ENCODE measurements at places on chromosomes 5 and 9.

DNA sequence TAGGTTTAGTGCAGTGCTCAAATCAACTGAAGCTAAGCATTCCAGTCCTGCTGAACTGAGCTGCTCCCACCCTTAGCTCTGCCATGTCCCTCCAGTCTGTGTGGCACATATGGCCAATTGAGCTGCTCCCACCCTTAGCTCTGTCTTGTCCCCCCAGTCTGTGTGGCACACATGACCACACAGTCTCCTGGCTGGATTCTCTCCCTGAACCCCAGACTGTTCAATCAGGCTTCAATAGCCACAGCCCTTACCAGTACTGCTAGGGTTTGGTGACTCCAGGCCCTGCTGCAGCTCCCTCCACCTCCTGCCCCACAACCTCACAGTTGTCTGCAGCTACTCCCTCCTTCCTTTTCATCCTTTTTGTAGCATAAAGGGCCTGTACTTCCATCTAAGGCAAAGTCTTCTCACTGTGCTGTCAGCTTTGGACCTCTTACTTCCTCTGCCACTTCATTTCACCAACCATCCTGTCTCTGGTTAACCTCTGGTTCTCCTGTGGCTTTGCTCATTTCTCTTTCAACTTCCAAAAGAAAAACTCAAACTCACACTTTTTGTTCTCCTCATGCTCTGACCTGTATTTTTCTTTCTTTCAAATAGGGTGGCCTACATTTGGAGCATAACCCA, 50.8 kb downstream of the ADAMTS12 start:
- H3K4me1 ChIP-seq: no peaks in the 10 kb centered on the region
- no peaks in the 10 kb centered on the region for H3K27me3 ChIP-seq
- H3K4me3 ChIP-seq: no peak overlapping the region
- no peak for DNase-seq
- no peak overlapping the region for H3K27ac ChIP-seq

GRCh38 chr5:65128226-65128625, 353.5 kb downstream of the ADAMTS6 start:
- H3K36me3 ChIP-seq: no peaks in the 10 kb centered on the region
- no peak overlapping the region for H3K4me3 ChIP-seq
- no peak overlapping the region for H3K27ac ChIP-seq
- no peaks in the 10 kb centered on the region for H3K4me1 ChIP-seq
- no peaks in the 10 kb centered on the region for H3K27me3 ChIP-seq
- DNase-seq: no peak

DNA sequence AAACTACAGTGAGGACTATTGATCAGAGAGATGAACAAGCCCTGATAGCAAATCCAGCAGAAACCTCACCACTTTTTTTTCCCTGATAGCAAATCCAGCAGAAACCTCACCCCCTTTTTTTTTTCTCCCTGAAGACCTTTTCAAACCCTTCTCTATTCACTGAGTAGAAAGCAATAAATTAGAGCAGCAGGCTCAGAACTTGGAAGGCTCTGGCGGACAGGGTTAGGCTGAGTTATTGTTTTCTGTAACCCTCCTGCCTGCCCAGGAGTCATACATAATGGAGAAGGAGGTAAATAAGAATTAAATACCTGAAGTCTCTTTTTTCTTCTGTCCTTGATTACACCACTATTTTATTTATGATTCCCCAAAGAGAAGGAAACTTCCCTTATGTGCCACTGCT, 136.3 kb upstream of the SNX2 start:
- H3K27ac ChIP-seq: no peak overlapping the region
- no peaks in the 10 kb centered on the region for H3K27me3 ChIP-seq
- DNase-seq: no peak
- no peaks in the 10 kb centered on the region for H3K4me1 ChIP-seq

DNA sequence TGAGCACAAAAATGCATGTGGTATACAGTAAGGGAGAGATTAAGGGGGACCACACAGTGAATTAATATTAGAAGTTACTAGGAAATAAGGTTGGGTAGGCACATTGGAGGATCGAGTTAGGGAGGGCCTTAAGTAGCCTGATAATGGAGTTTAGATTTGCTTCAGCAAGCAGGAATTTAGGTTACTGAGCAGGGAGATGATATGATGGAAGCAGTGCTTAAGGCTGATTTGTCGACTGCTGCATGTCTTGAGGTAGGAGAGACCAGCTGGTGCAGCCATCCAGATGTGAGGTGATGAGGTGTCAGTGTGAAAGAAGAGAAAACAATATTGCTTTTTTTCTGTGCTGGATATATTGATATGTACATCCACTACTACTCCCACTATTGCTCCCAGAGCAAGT, 55.2 kb upstream of the ACTBL2 start:
- H3K27ac ChIP-seq: no peak overlapping the region
- no peak for DNase-seq
- no peaks in the 10 kb centered on the region for H3K4me1 ChIP-seq
- no peaks in the 10 kb centered on the region for H3K36me3 ChIP-seq
- no peaks in the 10 kb centered on the region for H3K27me3 ChIP-seq
- H3K4me3 ChIP-seq: no peak overlapping the region

GRCh38 chr5:113106821-113107220, 130.2 kb downstream of the DCP2 start:
- no peaks in the 10 kb centered on the region for H3K4me1 ChIP-seq
- H3K36me3 ChIP-seq: no peaks in the 10 kb centered on the region
- peaks cover 5% of the 10 kb centered on the region for H3K27me3 ChIP-seq
- no peak overlapping the region for H3K4me3 ChIP-seq
- DNase-seq: no peak

DNA sequence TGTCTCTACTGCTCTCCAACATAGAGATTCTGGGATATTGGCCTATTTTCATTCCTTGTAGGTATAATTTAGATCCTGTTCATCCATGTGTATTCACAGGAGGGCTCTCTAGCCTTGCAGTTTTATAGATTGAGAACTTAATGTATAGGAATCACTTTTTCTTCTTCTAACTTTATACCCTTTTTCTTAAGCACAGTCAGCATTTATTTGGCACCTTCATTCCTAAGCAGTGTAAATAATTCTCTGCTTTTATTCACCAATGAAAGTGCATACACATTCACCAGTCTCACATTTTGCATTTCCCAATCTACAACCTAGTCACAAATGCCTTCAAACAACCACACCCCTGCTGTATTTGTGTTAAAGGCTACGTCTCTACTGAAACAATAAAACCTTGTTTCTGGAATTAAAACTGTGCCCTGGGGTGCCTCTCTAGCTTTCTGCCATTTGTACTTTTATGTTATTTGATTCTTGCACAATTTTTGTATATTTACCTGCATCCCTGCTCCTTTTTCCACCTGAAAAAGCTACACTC, 49.3 kb downstream of the NREP start:
- no peak overlapping the region for H3K27ac ChIP-seq
- no peak for DNase-seq
- H3K4me3 ChIP-seq: no peak overlapping the region

DNA sequence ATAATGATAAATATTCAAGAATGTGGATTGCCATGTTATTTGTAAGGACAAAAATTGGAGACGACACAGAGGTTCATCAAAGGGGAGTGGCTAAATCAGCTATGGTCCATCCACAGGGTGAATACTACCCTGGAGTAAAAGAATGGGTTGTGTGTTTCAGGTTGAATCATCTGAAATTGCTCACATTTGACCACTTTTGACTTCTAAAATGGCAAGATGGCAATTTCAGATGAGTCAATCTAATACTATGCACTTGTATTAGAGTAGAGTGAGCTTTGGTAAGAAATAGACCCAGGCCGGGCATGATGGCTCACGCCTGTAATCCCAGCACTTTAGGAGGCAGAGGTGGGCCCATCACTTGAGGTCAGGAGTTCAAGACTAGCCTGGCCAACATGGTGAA, 131.8 kb downstream of the GAPVD1 start:
- H3K36me3 ChIP-seq: no peaks in the 10 kb centered on the region
- no peak overlapping the region for H3K27ac ChIP-seq
- H3K4me1 ChIP-seq: no peaks in the 10 kb centered on the region
- no peaks in the 10 kb centered on the region for H3K27me3 ChIP-seq
- no peak overlapping the region for H3K4me3 ChIP-seq

GRCh38 chr5:54904425-54904824, 81.0 kb downstream of the ESM1 start:
- H3K27ac ChIP-seq: no peak overlapping the region
- no peak overlapping the region for H3K4me3 ChIP-seq
- H3K4me1 ChIP-seq: peaks cover 11% of the 10 kb centered on the region

- peaks cover 13% of the 10 kb centered on the region for H3K27me3 ChIP-seq
- H3K4me3 ChIP-seq: no peak overlapping the region
- H3K4me1 ChIP-seq: no peaks in the 10 kb centered on the region
- H3K27ac ChIP-seq: no peak overlapping the region
Observed at GRCh38 chr9:71620746-71621145, 147.6 kb downstream of the CEMIP2 start.

DNA sequence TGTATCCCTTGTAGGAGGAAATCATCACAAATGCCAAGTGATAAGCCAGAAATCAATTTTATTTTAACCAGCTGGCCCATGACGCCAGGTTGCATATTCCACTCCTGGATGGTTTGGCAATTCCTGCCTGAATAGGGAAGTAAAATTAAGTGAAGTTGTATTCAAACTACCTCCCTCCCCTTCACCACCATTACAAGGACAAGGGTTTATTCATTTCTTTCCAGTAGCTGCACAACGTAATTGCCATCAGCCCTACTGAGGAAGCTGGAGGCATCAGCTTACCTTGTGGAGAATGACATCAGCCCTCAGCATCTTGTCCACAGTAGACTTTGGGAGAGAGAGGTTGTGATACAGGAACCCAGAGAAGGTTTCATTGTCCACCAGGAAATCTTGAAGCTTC, 66.6 kb downstream of the ABCA1 start:
- H3K4me1 ChIP-seq: peaks cover 46% of the 10 kb centered on the region
- no peaks in the 10 kb centered on the region for H3K27me3 ChIP-seq
- DNase-seq: no peak

- no peak overlapping the region for H3K4me3 ChIP-seq
- peaks cover 9% of the 10 kb centered on the region for H3K36me3 ChIP-seq
- H3K4me1 ChIP-seq: peaks cover 8% of the 10 kb centered on the region
- no peak overlapping the region for H3K27ac ChIP-seq
Observed at GRCh38 chr5:89187268-89187667, 304.3 kb upstream of the MEF2C start.

- H3K4me1 ChIP-seq: peaks cover 4% of the 10 kb centered on the region
- H3K27ac ChIP-seq: no peak overlapping the region
- DNase-seq: no peak
- H3K27me3 ChIP-seq: no peaks in the 10 kb centered on the region
- H3K4me3 ChIP-seq: no peak overlapping the region
- peaks cover 9% of the 10 kb centered on the region for H3K36me3 ChIP-seq
Observed at GRCh38 chr9:127036437-127036836, 86.0 kb downstream of the ANGPTL2 start.

- DNase-seq: no peak
- no peak overlapping the region for H3K4me3 ChIP-seq
- H3K27ac ChIP-seq: peak overlapping the region; percentile 7
- H3K4me1 ChIP-seq: no peaks in the 10 kb centered on the region
Observed at GRCh38 chr5:136020383-136021015, 8.3 kb upstream of the TGFBI start.

DNA sequence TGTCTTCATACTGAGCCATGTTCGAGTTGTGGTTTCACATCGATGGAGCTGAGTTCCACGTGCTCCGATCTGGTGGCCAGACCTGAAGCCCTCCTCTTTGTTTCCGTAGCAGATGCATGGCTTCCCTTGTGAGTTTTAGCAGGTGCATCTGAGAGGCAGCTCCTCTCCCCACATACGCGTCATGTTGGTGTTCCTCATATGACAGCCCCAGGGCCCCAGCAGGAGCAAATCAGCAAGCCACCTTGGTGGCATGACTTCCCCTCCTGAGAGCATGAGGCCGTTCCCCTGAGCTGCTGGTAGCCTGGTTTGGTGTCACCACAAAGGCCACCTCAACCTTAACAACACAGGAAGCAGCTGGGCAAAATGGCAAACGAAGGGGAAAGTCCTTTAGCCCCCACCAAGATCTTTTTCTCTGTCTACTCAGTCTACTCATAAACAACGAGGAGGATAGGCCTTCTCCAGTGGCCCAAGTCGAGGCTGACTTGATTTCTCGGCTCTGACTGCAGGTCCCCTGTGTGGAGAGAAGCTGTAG, 5.9 kb downstream of the CYFIP2 start:
- H3K36me3 ChIP-seq: peaks cover 7% of the 10 kb centered on the region
- no peaks in the 10 kb centered on the region for H3K27me3 ChIP-seq
- DNase-seq: peak; percentile 96
- H3K27ac ChIP-seq: peak overlapping the region; percentile 100
- peak overlapping the region; percentile 72 for H3K4me3 ChIP-seq

DNA sequence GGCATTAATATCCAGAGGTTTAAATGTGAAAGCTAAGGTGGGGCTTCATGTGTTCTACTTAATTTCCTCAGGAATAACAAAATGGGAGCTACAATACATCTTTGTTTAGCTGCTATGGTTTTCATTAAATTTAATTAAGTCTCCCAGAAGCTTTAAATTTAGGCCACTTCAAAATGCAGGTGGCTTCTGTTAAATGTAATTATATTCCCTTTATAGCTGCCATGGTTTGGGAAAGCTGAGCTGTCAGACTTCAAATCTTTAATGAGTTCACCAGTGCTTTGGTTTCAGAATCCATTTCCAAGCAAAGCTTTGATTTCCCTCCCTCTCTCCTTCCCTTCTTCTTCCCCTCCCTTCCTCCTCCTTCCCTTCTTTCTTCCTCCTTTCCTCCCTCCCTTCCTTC, 58.4 kb upstream of the FAM170A start:
- no peaks in the 10 kb centered on the region for H3K36me3 ChIP-seq
- H3K27ac ChIP-seq: no peak overlapping the region
- no peak for DNase-seq
- H3K4me1 ChIP-seq: no peaks in the 10 kb centered on the region
- no peak overlapping the region for H3K4me3 ChIP-seq

DNA sequence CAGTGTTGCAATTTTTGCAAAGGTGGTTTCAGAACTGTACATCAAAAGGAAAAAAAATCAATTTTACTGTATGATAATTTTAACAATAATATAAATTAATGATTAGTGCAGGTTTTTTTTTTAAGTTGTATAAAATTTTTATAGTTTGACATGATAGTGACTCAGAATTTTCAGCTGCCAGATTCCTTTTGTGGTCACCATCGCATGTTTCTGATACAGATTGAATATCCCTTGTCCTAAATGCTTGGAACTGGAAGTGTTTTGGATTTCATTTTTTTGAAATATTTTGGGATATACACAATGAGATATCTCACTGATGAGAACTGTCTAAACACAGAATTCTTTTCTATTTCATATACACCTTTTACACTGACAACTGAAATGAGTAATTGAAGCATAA, 361.3 kb downstream of the RAB3C start:
- no peak overlapping the region for H3K27ac ChIP-seq
- H3K4me3 ChIP-seq: no peak overlapping the region

DNA sequence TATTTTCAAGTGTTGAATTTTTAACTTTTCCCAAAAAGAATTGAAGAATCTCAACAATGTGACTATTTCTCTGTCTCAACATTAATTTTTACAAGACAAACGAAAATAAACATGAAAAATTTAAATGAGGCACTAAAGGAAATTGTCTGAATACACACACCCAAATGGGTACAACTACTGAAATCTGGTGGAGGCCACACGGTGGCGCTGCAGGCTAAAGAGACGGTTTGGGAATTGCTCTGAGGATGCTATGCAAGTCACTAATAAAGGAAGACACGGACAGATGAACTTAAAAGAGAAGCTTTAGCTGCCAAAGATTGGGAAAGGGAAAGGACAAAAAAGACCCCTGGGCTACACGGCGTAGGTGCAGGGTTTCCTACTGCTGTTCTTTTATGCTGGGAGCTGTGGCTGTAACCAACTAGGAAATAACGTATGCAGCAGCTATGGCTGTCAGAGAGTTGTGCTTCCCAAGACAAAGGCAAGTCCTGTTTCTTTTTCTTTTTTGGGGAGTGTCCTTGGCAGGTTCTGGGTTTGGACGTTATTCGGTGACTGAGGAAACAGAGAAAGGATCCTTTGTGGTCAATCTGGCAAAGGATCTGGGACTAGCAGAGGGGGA, at the start of gene PCDHB10:
Gene PCDHB10, plus strand, starts transcription at position 244 of the 616 bp plus-strand sequence. Its CDS starts 200 bp downstream, at position 444.
- H3K27ac ChIP-seq: no peak within 1 kb of the TSS
- no peak within 1 kb of the TSS for H3K4me3 ChIP-seq

Measured in naive B cell (primary cell).